LNCaP clone FGC (cell line): ENCODE measurements at places on chromosomes 3 and 15.

DNA sequence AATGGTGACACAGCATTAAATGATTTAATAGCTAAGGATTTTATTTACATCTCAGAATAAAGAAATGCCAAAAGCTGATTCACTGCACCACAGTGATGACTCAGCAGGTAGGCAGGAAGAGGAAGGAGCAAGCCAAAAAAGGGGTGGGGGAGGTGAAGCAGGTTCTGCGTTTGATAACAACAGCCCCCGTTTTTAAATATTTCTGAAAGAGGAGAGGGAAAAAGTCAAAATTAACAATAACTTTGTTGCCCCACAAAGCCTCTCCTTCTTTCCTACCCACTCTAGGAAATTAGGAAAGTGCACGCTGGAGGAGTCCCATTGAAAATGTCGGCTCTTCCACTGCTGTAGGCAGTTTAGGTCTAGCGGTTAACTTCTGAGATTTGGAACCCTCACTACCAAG is 9.9 kb upstream of the CCDC54 start:
- peak; percentile 18 for DNase-seq

DNA sequence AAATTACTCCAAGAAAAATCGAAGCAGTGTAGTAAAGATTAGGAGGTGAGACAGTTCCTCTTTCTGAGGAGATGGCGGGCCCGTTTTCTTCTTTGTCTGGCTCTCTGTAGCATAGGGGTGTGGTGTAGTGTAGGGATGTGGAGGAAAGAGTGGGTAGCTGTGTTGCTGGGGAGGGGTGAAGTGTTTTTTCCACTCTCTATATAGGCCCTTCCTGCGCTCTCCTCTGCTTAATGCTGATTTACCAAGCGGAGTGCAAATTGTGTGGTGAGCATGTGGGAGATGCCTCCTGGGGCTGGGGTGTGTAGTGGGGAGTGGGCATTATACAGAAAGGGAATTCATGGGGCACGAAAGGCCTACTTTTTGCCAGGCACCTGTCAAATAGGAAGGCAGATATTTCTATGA is 94.9 kb downstream of the ST6GAL1 start:
- DNase-seq, result no peak

GRCh38 chr3:52625041-52625440 is 60.7 kb downstream of the PBRM1 start:
- no peak for DNase-seq

DNA sequence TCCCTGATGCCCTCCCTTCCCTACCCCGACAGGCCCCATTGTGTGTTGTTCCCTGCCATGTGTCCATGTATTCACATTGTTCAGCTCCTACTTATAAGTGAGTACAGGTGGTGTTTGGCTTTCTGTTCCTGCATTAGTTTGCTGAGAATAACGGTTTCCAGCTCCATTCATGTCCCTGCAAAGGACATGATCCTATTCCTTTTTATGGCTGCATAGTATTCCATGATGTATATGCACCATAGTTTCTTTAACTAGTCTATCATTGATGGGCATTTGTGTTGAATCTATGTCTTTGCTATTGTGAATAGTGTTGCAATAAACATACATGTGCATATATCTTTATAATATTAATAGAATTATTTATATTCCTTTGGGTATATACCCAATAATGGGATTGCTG is 52.1 kb upstream of the TNFSF10 start:
- DNase-seq, result no peak

DNA sequence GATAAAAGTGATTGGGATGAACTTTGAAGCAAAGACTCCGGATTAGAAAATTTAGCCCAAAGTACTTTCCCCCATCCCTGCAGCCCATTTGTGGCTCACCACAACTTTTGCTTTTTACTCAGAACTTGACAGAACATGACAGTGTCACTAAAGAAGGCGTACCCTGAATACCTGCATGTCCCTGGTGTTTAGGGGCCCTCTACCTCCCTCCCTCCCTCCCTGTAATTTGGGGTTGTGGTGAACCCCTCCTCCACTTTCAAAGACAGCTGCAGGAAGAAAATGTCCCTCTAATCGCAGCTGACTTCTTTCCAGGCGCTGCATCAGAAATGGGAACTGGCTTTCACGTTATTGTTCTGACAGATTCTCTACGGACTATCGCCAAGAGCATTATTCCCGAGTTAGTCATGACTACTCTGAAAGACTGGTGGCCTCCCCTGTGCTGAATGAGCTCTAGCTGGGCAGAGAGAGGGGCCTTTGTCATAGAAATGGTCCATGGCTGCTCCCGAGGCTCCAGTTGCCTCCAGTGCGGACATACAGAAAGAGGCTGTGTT is 93.2 kb upstream of the ARHGEF3 start:
- no peak for DNase-seq

- DNase-seq, result no peak
These were observed 977.9 kb upstream of the GBE1 start for GRCh38 chr3:82739390-82739789.

- DNase-seq, result no peak
These were observed 31.3 kb upstream of the IQSEC1 start for GRCh38 chr3:13104511-13104910.
